ENCODE measurements at places on chromosomes 2 and 18.

GRCh38 chr2:5022061-5022460 lies 670.1 kb upstream of the SOX11 start:
- DNase-seq = no peak

GRCh38 chr2:18373664-18374063 lies 186.8 kb downstream of the RDH14 start:
- DNase-seq = no peak

DNA sequence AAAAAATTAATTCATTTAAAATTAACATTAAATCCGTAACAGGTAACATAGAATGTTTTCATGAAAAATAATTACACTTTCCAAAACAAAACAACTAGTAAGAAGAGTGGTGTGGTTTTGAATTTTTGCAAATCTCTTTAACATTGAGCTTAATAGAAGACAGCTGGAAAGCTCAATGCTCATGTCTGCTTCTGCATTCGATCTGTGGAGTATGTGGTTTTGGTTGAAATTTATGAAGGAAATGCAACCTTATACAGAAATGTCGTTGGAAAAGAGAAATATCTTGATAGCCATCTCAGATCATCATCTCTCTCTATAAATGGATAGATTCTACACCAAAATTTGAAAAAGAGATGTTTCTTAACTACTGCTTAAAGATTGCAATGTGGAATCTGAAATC lies 17.3 kb upstream of the FHL2 start:
- DNase-seq = no peak

DNA sequence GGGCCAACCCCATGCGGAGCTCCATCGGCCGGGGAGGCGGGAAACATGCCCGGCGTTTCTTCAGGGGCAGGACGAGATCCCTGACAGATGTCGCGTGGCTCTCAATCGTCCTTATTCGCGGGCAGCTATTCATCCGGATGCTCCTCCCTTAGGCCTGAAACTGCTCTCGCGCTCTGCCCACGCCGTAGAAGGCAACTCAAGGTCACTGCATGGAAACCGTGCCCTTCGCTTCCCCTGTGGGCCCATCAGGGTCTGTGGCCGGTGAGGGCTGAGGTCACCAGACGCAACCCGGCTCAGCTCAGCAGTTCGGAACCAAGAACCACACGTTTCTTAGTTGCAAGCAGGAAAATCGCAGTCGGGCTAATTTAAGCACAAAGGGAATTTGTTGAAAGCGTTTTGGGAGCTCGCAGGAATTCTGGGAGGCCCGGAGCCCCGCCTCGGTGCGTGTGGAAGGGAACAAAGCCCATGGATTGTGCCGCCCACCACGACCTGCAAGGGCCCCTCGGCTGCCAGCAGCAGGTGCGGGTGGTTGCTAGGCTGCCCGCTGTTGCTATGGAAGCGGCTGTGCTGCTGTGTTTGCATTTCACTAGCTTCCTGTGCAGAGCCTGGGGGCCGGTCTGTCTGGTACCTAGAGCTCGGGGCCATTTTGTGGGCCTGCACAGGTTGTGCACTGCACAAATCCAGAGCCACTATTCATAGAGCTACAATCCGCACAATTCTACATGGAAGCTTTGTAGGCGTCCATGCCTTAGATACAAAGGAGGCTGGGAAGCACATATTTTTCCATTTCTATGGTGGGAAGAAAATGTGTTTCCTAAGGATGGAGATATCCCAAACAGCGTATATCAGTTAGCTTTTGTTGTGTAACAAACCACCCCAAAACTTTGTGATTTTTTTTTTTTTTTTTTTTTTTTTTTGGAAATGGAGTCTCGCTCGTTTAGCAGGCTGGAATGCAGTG lies 6.0 kb upstream of the ALLC start:
- peak; percentile 80 for DNase-seq

GRCh38 chr2:181399027-181399426 lies 58.2 kb upstream of the ITGA4 start:
- no peak for DNase-seq

DNA sequence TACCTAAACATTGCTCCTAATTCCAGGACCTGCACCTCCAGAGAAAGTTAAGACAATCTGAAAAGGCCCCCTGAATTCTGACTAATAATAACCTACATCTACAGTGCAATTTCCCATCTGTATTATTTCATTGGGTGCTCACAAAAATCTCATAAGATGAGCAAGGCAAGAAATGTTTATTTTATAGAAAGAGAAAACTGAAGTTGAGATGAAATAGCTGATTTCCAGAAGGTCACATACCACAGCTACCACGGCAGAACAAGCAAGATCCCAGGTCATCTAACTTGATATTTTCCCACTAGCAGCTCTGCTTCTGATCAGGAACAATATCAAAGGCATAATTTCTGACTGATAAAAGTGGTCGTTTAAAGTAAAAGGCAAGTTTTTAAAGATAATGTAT lies 105.8 kb upstream of the COL5A2 start:
- no peak for DNase-seq

GRCh38 chr2:170530284-170530745 lies 184.8 kb upstream of the SP5 start:
- DNase-seq = peak; percentile 96

DNA sequence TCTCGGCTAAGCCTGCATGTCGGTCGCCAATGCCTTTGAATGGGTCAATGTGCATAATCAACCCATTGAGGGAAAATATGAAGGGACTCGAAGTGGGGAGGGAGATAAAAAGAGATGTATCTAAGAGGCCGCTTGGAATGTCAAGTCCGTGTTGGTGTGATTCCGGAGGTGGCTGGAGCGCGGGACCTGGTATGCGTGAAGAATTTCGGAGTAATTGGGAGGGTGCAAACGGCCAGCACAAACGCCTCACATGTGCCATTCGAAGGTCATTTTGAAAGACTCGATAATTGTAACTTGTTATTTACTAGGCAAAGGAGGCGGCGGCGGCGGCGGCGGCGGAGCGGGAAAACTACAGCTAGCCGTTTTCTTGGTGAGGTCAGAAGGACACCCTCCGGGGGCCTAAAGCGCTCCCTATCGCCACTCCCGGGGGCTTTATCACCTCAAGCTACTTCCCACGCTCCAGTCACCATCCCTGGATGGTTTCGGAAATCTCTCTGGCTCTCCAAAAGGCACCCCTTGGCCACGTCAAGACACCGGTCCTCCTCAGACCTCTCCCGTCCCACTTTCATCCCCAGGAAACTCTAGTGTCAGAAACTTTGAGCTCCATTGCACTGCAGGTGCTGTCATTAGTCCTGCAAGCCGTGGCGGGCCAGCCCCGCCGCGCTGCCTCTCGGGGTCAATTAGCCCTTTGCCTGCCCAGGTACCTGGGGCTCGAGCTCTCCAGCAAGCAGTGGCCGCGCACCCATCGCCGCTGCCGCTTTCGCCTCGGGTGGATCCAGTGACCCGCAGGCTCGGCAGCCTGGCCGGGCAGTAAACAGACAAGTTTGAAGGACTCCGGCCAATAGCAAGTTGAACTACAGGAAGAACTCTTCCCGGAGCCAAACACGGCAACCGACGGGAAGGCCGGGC lies 1.5 kb downstream of the ERBB4 start:
- DNase-seq = peak; percentile 39

DNA sequence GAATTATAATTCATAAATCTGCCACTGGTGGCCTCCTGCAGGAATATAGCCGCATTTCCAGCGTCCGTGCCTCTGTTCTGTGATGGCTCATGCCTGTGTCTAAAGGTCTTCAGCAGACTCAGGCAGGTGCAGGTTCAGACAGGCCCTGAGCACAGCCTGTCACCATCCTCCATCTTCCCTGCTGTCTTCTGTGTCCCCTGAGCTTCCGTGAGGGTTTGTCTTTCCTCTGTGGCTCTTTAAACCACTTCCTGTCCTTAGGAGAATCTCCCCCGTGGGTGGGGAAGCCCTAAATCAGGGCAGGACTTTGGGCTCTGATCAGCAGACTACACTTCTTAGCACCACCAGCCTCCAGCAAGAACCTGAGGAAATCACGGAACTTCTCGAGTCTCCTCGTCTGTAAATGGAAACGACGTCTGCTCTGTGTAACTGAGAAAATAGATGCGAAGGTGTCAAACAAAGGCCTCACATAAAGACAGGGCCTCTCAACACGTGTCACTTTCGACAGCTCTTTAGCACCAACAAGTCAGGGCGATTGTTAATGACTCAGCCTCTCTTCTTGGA lies 24.1 kb upstream of the NFATC1 start:
- DNase-seq = no peak

- no peak for DNase-seq
Observed at GRCh38 chr18:55345103-55345950, 242.7 kb downstream of the TCF4 start.

GRCh38 chr18:13035249-13035914 lies 44.2 kb downstream of the CEP192 start:
- no peak for DNase-seq

GRCh38 chr2:121232626-121233265 lies 52.3 kb downstream of the TFCP2L1 start:
- DNase-seq = no peak

- DNase-seq = peak; percentile 6
Observed at GRCh38 chr2:126971481-126972278, 73.0 kb downstream of the TEX51 start.

- DNase-seq = no peak
Observed at GRCh38 chr2:179817181-179817841, 44.1 kb downstream of the ZNF385B start.

DNA sequence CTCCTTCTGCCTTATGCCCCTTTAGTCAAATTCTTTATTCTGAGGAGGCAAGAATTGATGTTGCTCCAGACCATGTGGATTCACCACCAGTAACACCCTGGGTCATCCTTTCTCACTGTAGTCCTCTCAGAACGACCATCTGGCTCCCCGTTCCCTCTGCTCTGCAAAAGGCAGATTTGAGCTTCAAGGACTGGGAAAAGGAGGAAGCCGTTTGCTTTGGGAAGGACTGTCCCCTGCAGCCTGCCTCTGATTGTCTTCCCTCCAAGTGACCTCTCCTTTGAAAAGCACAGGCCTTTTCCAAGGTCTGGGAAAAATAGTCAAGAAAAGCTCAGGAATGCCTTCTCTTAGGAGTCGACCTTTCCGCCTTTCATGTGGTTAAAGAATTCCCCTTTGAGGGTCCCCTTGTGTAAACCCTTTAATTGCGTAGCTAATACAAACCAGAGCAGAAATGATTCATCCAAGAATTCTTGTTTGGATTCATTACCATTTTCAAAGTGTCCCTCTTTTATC lies 130.1 kb upstream of the COPS8 start:
- no peak for DNase-seq

DNA sequence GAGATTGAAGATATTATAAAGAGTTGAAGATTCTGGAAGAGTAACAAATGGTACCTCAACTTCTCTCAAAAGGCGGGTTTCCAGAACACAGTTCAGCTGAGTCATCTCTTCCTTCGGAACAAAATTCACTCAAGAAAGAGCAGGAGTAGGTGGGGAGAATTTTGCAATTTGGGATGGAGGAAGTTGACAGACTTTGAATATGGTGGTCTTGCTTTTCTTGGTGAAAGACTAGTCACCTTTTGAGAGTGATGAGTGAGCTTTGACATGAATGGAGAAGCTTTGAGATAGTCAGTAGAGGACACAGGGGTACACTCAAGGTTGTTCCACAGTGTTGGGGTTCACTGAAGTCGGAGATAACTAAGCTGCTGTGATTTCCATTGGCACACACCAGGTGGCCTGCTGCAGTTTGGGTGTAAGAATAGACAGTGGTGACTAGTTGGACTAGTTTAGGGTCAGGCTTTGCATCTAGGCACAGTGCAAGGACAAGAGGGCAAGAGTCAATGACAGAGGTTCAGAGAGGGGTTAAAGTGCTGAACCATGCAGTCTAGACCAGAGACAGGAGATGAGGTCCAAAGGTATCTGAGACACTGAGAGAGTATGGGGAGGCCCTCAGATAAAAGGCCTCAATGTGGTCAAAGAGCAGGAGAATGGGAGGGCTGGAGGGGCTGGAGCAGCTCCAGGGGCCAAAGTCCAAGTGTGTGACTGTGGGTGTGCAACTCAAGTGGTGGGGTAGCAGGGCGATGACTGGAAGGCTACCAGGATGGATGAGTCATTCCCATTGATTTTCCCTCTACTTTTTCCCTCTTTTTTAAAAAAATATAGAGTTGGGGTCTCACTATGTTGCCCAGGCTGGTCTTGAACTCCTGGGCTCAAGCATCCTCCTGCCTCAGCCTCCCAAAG lies 7.7 kb downstream of the CCL20 start:
- DNase-seq = no peak

- DNase-seq = no peak
Observed at GRCh38 chr2:150860301-150860700, 372.8 kb upstream of the RND3 start.

GRCh38 chr2:205868053-205868452 lies 185.8 kb downstream of the NRP2 start:
- no peak for DNase-seq

- no peak for DNase-seq
Observed at GRCh38 chr18:62663731-62664336, 51.5 kb upstream of the PHLPP1 start.

- no peak for DNase-seq
Observed at GRCh38 chr2:41859615-41860514, 188.0 kb upstream of the PKDCC start.

GRCh38 chr2:46813020-46813415 lies 102.6 kb downstream of the MCFD2 start:
- no peak for DNase-seq

- no peak for DNase-seq
Observed at GRCh38 chr2:232816657-232817056, 40.3 kb upstream of the KCNJ13 start.

GRCh38 chr2:239288237-239288636 lies 112.6 kb downstream of the HDAC4 start:
- DNase-seq = no peak

DNA sequence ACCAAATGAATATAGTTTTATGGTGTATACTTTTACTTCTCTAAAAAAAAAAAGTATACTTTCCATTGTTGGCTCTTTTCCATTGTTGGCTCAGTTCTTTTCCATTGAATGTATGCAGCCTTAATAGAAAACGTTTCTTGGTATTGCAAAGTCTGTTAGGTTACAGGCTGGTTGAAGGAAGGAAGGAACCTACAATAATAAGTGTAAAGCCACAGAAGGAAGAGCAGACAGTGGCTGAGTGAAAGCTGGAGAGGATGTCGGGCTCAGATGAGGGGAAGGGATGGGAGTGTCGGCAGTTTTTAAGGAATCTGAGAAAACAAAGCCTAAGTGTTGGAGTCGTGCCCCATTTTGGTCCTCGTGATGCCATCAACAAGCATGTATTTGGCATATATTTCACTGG lies 6.8 kb downstream of the COPS8 start:
- DNase-seq = no peak

- DNase-seq = no peak
Observed at GRCh38 chr2:160660741-160661140, 167.1 kb upstream of the RBMS1 start.

DNA sequence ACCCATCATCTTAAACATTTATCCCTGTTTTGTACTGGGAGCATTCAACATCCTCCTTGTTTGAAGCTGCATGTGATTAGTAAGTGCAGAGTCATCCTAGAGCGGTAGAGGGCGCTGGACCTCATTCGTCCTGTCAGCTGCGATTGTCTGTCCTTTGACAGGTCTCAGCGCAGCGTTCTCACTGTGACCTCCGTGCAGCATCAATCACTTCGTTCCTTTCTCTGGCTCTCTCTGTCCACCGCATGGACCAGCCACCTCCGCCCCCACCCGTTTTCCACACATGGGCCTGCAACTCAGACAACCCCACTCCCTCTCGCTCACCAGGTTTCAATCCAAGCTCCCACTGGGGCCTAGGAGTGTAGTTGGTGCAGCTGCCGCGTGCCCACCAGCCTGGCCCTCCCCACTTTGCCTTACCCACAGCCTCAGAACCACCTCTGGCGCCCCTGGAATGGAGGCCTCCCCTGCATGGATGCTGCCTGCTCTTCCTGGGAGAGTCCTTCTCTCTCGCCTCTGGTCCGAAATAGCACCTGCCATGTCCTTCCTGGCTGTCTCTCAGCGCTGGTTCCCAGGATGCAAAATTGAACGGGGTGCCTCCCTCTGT lies 90.5 kb downstream of the NDUFA10 start:
- peak; percentile 68 for DNase-seq
